ENCODE measurements at places on chromosomes 5 and 9. TPM values are rescaled to one million over a fixed set of nuclear protein-coding genes. Genes with fewer than 3 reads are reported as not detected.

Gene SRA1
- total RNA-seq = 21.3 TPM

- H3K4me3 ChIP-seq = no peak overlapping the region
- no peaks in the 10 kb centered on the region for H3K27me3 ChIP-seq
- H3K27ac ChIP-seq = no peak overlapping the region
- DNase-seq = no peak
Measured at GRCh38 chr5:56699538-56699937, 115.8 kb upstream of the MAP3K1 start.

DNA sequence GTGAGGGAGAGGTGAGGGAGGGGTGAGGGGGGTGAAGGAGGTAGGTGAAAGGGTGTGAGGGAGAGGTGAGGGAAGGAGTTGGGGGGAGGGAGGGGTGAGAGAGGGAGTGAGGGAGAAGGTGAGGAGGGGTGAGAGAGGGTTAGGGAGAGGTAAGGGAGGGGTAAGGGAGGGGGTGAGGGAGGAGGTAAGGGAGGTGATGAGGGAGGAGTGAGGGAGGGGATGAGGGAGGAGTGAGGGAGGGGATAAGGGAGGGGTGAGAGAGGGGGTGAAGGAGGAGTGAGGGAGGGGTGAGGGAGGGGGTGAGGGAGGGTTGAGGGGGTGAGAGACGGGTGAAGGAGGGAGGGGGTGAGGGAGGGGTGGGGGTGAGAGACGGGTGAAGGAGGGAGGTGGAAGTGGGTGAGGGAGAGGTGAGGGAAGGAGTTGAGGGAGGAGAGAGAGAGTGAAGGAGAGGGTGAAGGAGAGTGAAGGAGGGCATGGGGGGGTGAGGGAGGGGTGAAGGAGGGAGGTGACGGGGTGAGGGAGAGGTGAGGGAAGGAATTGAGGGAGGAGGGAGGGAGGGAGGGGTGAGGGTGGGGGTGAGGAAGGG is 18.5 kb downstream of the NINJ1 start:
- no peaks in the 10 kb centered on the region for H3K27me3 ChIP-seq
- H3K36me3 ChIP-seq = peaks cover 44% of the 10 kb centered on the region
- H3K4me1 ChIP-seq = no peaks in the 10 kb centered on the region
- H3K27ac ChIP-seq = no peak overlapping the region
- no peak for DNase-seq
- no peak overlapping the region for H3K4me3 ChIP-seq

- peak; percentile 10 for DNase-seq
- H3K36me3 ChIP-seq = peaks cover 23% of the 10 kb centered on the region
- H3K27me3 ChIP-seq = no peaks in the 10 kb centered on the region
- H3K4me3 ChIP-seq = no peak overlapping the region
Measured at GRCh38 chr9:133727876-133728441, 10.2 kb downstream of the SARDH start.

DNA sequence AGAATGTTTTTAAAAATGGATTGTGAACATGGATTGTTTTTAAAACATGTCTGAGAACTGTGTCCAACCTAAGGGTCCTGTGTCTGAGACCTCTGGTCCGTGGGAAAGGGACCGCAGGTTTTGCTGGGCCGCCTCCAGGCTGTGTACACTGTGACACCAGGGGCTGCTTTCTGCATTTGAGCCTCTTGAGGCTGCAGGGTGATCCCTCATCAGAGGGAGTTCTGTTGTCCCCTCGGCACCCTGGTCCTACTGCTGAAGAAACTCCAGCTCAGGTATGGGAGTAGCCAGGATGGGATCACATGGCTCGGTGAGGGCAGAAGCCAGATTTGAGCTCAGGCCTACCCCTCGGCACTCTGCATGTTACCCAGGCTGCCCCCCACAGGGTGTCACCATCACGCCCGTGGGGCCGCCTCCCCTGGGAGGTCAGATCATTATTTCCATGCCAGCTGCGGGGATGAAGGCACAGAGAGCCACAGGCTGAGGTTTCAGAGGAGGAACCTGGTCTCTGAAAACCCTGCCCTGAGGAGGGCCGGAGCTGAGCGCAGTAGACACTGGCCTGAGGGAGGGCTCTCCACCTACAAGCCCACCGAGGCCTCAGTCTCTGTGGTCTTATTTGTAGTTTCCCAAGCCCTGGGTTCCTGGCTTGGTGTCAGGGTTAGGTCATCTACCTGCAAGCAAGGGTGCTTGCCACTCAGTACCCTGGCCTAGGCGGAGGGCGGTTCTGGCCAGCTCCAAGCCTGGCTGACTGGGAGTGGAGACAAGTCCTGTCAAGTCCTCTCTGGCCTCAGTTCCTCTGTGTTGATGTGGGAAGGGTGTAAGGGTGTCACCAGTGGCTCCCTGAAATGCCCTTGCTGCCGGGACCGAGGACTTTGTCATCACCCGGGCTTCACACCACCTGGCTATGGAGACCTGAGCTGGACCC is 2.8 kb downstream of the PRR7 start:
- H3K4me1 ChIP-seq = peaks cover 32% of the 10 kb centered on the region
- H3K4me3 ChIP-seq = no peak overlapping the region
- peaks cover 40% of the 10 kb centered on the region for H3K27me3 ChIP-seq
- H3K27ac ChIP-seq = peak overlapping the region; percentile 4

DNA sequence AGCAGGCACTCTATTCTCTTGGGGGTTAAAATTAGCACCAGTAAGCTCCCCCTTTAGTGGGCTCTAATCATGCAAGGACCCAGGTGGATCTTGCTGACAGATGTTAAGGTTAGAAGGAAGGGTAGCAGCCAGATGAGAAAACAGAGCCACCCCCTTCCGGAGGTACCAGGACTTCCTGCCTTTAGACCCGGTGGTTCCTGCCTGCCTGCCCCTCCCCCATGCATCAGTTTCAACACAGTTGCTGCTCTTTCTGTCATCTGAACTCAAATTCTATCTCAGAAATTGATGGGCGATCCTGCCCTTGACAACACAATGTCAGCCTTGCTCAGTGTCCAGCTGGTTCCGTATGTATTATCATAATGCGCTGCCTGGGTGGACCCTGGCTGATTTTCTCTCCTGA is 287.3 kb downstream of the EBF1 start:
- H3K27ac ChIP-seq = no peak overlapping the region
- peaks cover 14% of the 10 kb centered on the region for H3K4me1 ChIP-seq
- no peak overlapping the region for H3K4me3 ChIP-seq
- no peaks in the 10 kb centered on the region for H3K27me3 ChIP-seq

DNA sequence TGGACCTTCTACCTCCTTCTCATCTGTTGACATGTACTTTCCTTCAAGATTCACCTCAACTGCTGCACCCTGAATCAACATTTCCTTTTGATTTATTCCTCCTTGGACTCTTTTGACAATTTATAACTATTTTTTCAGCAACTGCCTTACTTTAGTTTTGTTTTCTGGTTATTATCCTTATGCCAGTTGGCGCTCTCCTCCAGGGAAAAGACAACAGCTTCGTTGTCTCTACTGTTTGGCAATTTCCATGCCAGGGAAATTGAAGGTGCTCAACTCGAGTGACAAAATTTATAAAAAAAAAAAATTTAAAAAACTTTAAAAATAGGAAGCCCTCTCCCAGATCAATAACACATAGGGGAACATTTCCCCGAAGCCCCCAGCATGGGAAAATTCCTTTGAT is 549.2 kb upstream of the DMAC1 start:
- H3K27me3 ChIP-seq = no peaks in the 10 kb centered on the region
- H3K36me3 ChIP-seq = no peaks in the 10 kb centered on the region
- no peak overlapping the region for H3K4me3 ChIP-seq

Gene PLGRKT
- 8.4 TPM for total RNA-seq

- DNase-seq = no peak
- H3K27ac ChIP-seq = no peak overlapping the region
- H3K36me3 ChIP-seq = no peaks in the 10 kb centered on the region
- no peaks in the 10 kb centered on the region for H3K4me1 ChIP-seq
- H3K27me3 ChIP-seq = no peaks in the 10 kb centered on the region
Measured at GRCh38 chr5:173679909-173680630, 63.6 kb upstream of the BOD1 start.

GRCh38 chr9:107471552-107471951 is 18.0 kb downstream of the KLF4 start:
- no peak overlapping the region for H3K27ac ChIP-seq
- H3K36me3 ChIP-seq = no peaks in the 10 kb centered on the region
- H3K4me1 ChIP-seq = no peaks in the 10 kb centered on the region

Gene DDX4
- not detected for total RNA-seq

GRCh38 chr9:127955294-127956015 is 17.8 kb upstream of the DPM2 start:
- DNase-seq = no peak
- H3K27me3 ChIP-seq = no peaks in the 10 kb centered on the region
- H3K4me3 ChIP-seq = no peak overlapping the region

Gene CDO1
- total RNA-seq = 1,118 TPM

GRCh38 chr9:385818-386398 is 171.2 kb downstream of the DOCK8 start:
- no peak for DNase-seq
- H3K36me3 ChIP-seq = no peaks in the 10 kb centered on the region
- no peak overlapping the region for H3K4me3 ChIP-seq
- no peaks in the 10 kb centered on the region for H3K27me3 ChIP-seq

Gene MSX2
- total RNA-seq = 0.60 TPM

All from tibial nerve (tissue), 4 donors.